A172 (cell line): ENCODE measurements at places on chromosomes 7 and 10. TPM values are rescaled to one million over a fixed set of nuclear protein-coding genes. Genes with fewer than 3 reads are reported as not detected.

DNA sequence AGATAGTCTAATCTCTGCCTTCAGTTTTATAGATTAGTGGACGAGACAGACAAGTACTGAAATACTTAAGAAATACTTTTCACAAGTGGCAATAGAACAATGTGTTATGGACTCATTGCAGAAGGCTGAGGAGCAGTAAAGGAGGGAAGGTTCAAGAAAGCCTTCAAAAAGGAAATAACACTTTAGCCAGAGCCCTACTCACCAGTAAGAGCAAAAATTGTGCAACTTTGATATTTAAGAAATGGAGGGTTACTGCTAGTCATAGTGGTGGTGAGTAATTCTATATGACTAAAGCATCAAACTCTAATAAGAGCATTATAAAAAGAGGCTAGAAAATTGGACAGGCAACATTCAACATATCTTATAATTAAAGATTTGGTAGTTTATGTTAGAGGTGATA lies 28.8 kb downstream of the PTPN12 start:
- DNase-seq, result no peak

GRCh38 chr7:48388911-48389310 lies 217.7 kb downstream of the ABCA13 start:
- no peak for DNase-seq

DNA sequence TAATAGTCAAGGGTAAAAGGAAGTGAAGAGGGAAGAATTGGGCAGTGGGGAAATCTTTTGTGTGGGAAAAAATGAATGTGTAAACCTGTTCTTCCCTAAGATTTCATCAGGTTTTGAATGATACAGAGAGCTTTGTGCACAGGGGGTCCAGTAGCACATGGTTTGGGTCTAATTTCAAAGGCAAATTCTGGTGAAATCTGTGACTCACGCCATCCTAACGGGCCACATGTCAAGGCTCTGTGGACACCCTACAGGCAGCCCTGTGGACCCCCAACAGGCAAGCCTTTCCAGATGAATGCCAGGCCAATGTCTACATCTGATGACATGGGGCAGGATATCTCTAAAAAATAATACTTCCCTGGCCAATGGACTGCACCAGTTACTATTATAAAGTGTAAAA lies 309.8 kb downstream of the PARD3 start:
- no peak for DNase-seq

DNA sequence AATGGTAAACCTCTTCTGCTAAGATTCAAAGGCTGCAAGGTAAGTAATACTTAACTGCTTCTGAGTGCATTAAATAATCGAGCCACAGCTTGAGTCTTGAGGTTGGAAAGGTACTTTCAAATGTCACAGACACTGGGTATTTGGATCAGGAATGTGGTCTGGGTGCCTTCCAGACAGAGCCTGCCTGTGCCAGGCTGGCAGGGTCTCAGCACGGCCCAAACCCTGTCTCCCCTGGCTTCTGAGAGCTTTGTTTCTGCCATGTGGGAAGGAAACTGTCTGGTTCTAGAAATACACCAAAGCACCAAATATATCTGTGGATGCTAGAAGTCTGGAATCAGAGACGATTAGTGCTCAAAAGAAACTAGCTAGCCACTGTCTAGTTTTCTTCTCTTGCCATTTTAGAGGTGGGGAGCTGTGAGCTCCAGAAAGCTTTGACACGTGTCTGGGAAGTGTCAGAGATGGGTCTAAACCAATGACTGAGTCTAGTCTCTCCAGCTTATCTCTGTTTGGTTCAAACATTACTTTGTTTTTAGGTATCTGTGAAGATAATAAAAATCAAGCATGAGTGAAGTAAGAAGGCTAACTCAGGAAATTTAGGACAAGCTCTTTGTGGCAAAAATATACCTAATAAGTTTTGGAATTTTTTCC lies 162.8 kb downstream of the CYP26A1 start:
- no peak for DNase-seq

DNA sequence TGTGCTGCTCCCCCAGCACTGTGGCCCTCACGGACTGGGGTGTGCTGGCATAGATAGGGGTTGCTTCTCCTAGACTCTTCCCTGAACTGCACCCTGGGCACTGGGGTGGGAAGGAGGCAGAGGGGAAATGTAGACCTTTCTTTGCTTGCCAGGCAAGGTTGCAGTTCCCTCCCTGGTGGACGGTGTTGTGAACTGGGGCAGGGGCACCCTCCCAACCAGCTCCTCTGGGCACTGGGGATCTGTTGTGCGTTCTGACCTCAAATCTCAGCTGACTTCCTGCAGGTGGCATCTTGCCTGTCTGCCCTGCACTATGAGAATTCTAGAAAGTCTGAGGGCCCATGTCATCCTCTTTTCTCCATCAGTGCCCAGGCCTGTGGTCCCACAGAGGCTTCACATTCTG lies 53.9 kb downstream of the ARHGAP22 start:
- DNase-seq, result no peak

DNA sequence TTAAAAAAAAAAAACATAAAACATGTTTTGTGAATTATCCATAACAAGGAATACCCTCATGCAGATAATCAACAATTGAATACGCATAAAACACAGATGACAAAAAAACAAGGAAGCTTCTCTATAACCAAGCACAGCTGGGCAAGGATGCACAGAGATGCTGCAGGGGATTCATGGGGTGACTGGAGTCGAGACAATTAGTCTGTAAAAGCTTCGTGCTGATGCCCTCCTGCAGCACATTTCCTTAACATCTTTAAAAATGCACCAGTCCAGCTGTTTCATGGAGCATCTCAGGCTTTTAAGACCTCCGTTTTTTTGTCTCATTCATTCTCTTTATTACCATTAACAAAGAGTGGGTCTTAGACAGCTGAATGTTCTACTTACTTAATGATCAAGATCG lies 794.0 kb upstream of the C7orf33 start:
- DNase-seq, result no peak

The CLEC5A gene
- not detected in 2 replicates for total RNA-seq

The CASP2 gene
- total RNA-seq, result 14.6 and 34.4 TPM in 2 replicates

The TFEC gene
- total RNA-seq, result 0.07 and 0.43 TPM in 2 replicates
